ENCODE measurements at places on chromosomes 3 and 15.
A peak's percentile ranks its signal among the peaks of the same experiment; 100 is the strongest.

DNA sequence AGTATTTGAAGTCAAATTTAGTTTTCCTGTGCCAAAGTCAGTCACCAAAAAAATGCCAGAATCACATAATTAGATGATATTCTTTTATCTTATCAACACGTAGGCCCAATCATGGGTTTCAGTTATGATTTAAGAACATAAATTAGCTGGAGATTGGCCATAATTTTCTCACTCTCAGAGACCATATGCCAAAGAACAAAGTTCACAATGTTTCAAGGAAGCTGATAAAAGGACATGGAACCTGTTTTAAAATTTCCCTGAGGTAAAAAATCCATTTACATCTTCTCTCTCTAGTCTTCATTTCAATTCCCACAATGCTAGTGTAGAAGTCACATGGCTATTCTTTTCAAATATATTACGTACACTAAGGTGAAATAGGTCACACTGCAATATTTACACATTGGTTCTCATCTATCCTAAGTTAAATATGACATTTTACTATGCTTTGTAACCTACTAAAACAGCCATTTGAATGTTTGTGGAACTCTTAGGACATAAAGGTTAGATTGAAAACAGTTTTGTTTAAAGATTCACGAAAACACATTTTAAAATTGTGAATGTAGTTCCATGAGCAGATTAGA is 42.7 kb upstream of the DCUN1D1 start:
- no peak for DNase-seq
- H3K36me3 ChIP-seq, result peaks cover 24% of the 10 kb centered on the region
- H3K4me3 ChIP-seq, result no peak overlapping the region
- no peaks in the 10 kb centered on the region for H3K4me1 ChIP-seq

- no peak overlapping the region for H3K27ac ChIP-seq
- H3K4me1 ChIP-seq, result peaks cover 16% of the 10 kb centered on the region
- peaks cover 6% of the 10 kb centered on the region for H3K27me3 ChIP-seq
These were observed 1.1 kb upstream of the EPHA6 start for GRCh38 chr3:96813134-96813819.

DNA sequence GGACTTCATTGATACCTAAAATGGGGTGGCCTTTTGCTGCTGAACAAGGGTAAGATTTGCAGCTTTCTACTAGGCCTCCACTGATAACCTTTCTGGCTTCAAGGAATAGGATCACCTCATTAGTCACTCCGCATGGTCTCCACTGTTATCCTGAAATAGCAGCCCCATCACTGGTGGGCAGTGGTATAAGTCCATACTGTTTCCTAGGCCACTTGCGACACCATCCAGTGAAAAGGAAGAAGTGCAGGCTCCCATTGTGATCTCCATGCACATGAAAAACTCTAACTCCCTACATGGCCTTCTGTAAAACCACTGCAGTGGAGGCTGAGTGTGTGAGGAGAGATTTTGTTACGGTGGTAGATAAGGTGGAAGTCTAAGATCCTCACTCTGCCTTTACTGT is 1455.9 kb downstream of the SI start:
- peak; percentile 11 for DNase-seq
- H3K27ac ChIP-seq, result no peak overlapping the region
- H3K36me3 ChIP-seq, result no peaks in the 10 kb centered on the region
- peaks cover 5% of the 10 kb centered on the region for H3K4me1 ChIP-seq

DNA sequence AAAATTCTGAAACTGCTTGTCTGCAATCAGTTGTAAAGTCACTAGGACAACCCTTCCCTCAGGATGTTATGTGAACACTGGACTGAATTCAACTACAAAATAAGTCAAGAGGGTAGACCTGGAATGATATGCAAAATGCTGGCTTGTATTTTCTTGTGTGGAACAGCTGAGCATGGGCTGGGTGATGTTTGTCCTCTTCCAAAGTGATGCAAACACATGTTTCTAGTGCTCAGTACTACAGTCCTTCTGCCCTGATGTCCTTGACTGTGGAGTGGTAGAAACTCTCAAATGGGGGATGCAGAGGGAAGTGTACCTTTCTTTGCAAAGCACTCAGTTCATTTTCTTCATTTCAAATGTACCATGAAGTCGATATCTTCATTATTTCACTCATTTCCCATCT is 258.6 kb downstream of the THSD4 start:
- no peak overlapping the region for H3K4me3 ChIP-seq
- no peak overlapping the region for H3K27ac ChIP-seq
- no peak for DNase-seq
- H3K36me3 ChIP-seq, result no peaks in the 10 kb centered on the region

DNA sequence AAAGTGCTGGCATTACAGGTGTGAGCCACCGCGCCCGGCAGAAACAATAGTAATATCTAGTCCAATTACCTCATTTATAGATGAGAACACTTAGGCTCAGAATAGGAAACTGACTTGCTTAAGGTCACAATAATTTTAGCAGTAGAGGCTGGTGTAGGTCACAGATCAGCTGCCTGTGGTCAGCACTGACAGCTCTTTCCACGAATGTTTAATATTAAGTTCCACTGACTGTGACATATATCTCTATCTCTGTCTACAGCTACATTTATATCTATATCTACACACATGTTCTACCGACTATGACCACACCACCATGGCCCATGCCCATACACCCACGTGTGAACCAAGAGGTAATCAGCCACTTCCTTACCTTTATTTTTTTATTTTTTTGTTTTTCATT is 40.2 kb upstream of the DLG1 start:
- no peak overlapping the region for H3K27ac ChIP-seq
- H3K27me3 ChIP-seq, result peaks cover 5% of the 10 kb centered on the region
- no peaks in the 10 kb centered on the region for H3K36me3 ChIP-seq
- no peak for DNase-seq
- H3K4me1 ChIP-seq, result peaks cover 17% of the 10 kb centered on the region

- DNase-seq, result no peak
- H3K27ac ChIP-seq, result no peak overlapping the region
- peaks cover 41% of the 10 kb centered on the region for H3K4me1 ChIP-seq
These were observed 92.3 kb downstream of the MAGI1 start for GRCh38 chr3:65946438-65946837.

- H3K27ac ChIP-seq, result no peak overlapping the region
- peaks cover 38% of the 10 kb centered on the region for H3K4me1 ChIP-seq
- H3K27me3 ChIP-seq, result no peaks in the 10 kb centered on the region
These were observed 15.5 kb upstream of the GPR160 start for GRCh38 chr3:170022336-170022735.

DNA sequence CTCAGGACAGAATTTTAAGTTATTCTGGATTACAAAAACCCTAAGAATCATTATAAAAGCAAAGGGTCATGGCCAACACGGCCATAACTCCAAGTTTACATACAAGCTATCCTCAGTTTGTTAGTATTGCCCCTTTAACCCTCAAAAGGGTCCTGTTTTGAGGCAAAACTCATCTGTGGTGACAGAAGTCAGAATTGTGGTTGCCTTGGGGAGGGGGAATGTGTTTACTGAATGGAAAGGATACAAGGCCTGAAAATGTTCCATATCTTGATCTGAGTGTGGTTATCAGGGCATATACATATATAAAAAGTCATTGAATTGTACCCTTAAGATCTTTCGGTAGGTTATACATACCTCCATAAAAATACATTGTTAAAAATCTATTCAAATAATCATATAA is 2.1 kb downstream of the SFMBT1 start:
- no peaks in the 10 kb centered on the region for H3K36me3 ChIP-seq
- H3K27ac ChIP-seq, result no peak overlapping the region
- H3K4me1 ChIP-seq, result peaks cover 27% of the 10 kb centered on the region

- no peak for DNase-seq
- H3K36me3 ChIP-seq, result no peaks in the 10 kb centered on the region
- no peak overlapping the region for H3K27ac ChIP-seq
- no peak overlapping the region for H3K4me3 ChIP-seq
These were observed 2.2 kb upstream of the MASP1 start for GRCh38 chr3:187293516-187294430.

DNA sequence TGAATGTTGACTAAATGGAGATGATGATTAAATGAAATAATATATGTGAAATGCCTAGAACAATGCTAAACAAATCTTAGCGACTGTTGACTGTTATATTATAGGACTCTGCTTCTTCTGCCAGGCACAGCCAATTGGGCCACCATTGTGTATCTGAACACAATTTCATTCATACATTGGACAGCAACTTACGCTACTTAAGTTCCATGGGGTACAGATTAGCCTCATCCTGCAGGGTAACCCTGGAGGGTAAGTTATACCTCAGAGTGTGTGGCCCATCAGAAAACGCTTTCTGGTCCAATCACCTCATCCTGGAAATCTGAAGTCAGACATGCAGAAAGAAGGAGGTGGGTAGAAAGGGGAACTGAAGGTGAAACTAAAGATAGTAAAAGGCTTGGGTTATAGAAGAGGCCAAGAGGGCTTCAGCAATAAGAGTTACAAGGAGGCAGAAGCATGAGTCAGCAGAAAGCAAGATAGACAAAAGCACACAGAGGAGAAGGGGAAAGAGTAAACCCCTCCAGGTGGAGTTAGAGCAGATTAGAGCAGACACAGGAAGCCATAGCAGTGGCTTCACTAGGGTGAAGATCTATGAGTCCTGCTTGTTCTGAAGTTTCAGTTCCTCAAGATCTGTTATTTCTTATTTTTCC is 119.3 kb upstream of the SLC24A5 start:
- H3K4me1 ChIP-seq, result peaks cover 9% of the 10 kb centered on the region
- H3K36me3 ChIP-seq, result no peaks in the 10 kb centered on the region
- no peak overlapping the region for H3K4me3 ChIP-seq
- H3K27ac ChIP-seq, result no peak overlapping the region

DNA sequence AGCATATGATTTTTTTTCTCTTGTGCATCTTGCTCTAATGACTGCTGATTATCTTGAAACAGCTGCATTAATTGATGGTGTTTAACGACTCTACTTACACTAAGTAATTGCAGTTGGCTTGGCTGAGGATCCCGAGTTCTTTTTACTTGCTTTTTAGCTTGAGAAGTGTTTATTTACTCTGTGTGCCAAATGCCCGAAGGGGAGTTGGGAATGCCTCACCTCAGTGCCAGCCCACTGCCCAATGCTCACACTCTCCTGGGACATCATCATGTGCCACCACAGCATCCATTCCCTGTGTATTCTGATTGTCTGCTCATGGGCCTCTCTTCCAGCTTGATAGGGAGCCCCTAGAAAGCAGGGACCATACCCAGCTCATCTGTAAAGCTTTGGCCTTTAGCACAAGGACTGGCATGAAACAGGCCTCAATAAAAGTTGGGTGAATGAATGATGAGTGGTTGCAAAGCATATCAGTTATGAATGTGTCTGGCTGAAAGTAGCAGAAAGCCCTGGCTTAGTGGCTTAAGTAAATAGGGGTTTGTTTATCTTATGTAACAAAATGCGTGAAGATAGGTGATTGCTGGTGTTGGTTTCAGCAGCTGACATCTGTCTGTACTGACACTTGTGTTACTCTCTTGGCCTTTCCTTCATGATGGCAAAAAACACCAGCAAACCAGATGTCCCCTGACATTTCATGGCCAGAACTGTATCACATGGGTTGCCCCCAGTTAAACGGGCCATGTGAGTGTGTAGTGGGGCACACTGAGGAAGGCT is 8.1 kb downstream of the PXYLP1 start:
- H3K27me3 ChIP-seq, result no peaks in the 10 kb centered on the region
- H3K36me3 ChIP-seq, result no peaks in the 10 kb centered on the region
- DNase-seq, result no peak
- H3K27ac ChIP-seq, result no peak overlapping the region
- no peak overlapping the region for H3K4me3 ChIP-seq

- peak within 1 kb of the TSS; percentile 90 for H3K27ac ChIP-seq
- H3K4me1 ChIP-seq, result peaks cover 10% of the 10 kb centered on the region
- peaks cover 5% of the 10 kb centered on the region for H3K27me3 ChIP-seq
These were observed at the start of the genes LRRC34 and LRRIQ4 for GRCh38 chr3:169812332-169813235. Gene LRRC34, minus strand, starts transcription at chr3:169812904. Its CDS starts 356 bp downstream, at chr3:169812548. Gene LRRIQ4, plus strand, starts transcription at chr3:169812870. Its CDS starts 9,052 bp downstream, at chr3:169821922.

DNA sequence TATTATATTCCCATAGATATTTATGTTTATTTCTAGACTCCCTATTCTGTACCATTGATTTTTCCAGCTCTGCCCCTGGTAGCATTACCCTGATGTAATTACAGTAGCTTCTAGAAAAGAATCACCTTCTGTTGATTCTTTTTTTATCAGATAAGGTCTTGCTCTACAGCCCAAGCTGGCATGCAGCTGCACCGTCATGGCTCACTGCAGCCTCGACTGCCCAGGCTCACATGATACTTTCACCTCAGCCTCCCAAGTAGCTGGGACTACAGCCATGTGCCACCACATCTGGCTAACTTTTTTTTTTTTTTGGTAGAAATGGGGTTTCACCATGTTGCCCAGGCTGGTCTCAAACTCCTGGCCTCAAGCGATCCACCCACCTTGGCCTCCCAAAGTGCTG is 41.8 kb downstream of the SLC24A1 start:
- no peaks in the 10 kb centered on the region for H3K4me1 ChIP-seq
- H3K27ac ChIP-seq, result no peak overlapping the region
- H3K4me3 ChIP-seq, result no peak overlapping the region
- H3K36me3 ChIP-seq, result no peaks in the 10 kb centered on the region

GRCh38 chr3:52230461-52230860 is 5.0 kb upstream of the TLR9 start:
- H3K36me3 ChIP-seq, result peaks cover 2% of the 10 kb centered on the region
- no peak overlapping the region for H3K4me3 ChIP-seq
- H3K27me3 ChIP-seq, result no peaks in the 10 kb centered on the region
- H3K27ac ChIP-seq, result no peak overlapping the region

DNA sequence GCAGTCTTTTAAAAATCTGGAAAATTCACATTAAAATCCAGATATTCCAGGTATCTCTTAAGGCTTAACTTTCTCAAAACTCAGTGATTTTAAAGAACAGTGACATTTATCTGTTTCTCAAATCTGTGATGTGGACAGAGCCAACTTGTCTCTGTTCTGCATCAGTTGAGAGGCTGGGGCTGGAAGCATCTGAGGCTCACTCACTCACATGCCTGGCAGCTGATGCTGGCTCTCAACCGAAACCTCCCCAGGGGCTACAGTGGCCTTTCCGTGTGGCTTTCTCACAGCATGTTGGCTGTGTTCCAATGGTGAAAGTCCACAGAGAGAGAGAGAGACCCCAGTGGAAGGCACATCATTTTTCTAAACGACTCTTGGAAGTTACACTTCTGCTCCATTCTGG is 53.5 kb downstream of the CEMIP start:
- no peak for DNase-seq
- H3K4me1 ChIP-seq, result no peaks in the 10 kb centered on the region
- peaks cover 17% of the 10 kb centered on the region for H3K27me3 ChIP-seq
- H3K27ac ChIP-seq, result no peak overlapping the region

GRCh38 chr15:87349181-87349580 is 907.4 kb downstream of the NTRK3 start:
- H3K36me3 ChIP-seq, result no peaks in the 10 kb centered on the region
- DNase-seq, result no peak
- H3K27me3 ChIP-seq, result peaks cover 14% of the 10 kb centered on the region
- H3K4me3 ChIP-seq, result no peak overlapping the region

- H3K4me3 ChIP-seq, result no peak overlapping the region
- H3K36me3 ChIP-seq, result no peaks in the 10 kb centered on the region
- DNase-seq, result no peak
These were observed 420.3 kb upstream of the CFAP20DC start for GRCh38 chr3:59469948-59470723.

DNA sequence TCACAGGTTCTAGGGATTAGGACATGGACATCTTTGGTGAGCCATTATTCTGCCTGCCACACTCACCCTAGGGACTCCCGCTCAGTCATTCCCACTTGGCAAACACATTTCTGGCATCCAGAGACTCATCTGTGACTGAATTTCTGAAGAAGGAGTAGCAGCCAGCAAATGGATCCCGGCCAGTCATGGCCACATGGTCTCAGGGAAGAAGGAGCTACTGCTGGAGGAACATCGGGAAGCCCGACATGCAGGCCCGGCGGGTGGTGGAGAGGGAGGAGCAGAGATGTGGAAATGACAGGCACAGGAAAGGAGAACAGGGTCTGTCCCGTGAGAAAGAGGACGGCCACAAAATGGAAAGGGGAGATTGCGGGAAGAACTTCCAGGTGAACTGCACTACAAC is 65.4 kb downstream of the SEMA5B start:
- H3K4me3 ChIP-seq, result no peak overlapping the region
- peaks cover 49% of the 10 kb centered on the region for H3K27me3 ChIP-seq
- no peaks in the 10 kb centered on the region for H3K36me3 ChIP-seq
- no peak overlapping the region for H3K27ac ChIP-seq
